ENCODE measurements at places on chromosomes 6 and 20. TPM values are rescaled to one million over a fixed set of nuclear protein-coding genes. Genes with fewer than 3 reads are reported as not detected.

GRCh38 chr6:31775633-31776484 lies 1.3 kb downstream of the VWA7 start:
- no peak overlapping the region for H3K4me3 ChIP-seq
- peaks cover 13% of the 10 kb centered on the region for H3K4me1 ChIP-seq
- no peak for DNase-seq
- H3K36me3 ChIP-seq: no peaks in the 10 kb centered on the region
- no peak overlapping the region for H3K27ac ChIP-seq
- no peaks in the 10 kb centered on the region for H3K27me3 ChIP-seq

DNA sequence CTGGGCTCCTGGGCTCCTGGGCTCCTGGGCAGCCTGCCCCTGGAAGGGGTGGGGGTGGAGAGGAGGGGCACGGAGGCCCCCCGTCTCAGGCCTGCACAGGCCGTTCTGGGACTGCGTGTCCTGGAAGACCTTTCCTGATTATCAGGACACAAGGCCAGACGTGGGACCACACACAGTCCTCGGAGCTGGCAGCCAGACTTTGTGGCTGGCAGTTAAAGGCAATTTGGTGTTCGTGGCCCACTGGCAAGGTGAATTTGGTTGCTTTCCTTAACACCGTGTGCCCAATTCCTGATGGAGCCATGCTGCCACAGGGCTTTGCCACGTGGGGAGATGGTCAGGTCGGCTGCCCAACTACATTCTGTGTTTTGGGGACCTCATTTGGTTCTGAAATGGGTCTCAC lies 113.5 kb downstream of the SMOC2 start:
- H3K4me3 ChIP-seq: no peak overlapping the region
- H3K4me1 ChIP-seq: no peaks in the 10 kb centered on the region
- H3K27ac ChIP-seq: no peak overlapping the region
- DNase-seq: no peak
- H3K36me3 ChIP-seq: no peaks in the 10 kb centered on the region

DNA sequence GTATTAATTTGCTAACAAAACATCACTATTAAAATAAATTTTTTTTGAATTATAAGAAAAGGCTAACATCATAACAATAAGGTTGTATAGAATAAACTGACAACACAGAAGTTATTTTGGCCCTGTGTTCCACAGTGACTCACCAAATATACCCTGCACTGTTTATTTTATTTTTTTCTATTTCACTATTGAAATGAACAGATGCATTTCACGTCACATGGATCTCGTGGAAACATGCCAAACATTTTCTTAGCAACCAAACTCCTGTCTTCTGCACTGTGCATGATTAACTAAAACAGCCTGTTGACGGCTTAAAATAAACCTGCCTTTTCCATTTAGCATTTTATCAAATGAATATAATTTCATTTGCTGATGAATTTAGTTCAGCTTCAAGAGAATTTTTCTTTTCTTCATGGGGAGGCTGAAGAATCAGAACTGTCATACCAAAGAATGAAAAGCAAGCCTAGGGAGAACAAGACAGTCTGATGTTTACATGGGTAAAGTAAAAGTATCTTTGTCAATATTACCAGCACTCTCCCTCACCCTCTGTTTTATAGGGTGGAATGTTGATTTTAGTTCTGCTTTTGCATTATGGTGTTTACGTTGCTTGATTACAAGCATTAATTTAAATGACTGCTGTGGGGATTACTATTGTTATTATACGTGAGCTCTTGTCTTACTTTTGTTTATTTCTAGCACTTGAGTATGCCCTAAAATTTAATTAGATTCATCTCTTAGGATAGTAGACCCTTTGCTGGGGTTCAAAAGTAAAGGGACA lies 115.3 kb downstream of the LCA5 start:
- H3K36me3 ChIP-seq: no peaks in the 10 kb centered on the region
- H3K4me1 ChIP-seq: peaks cover 23% of the 10 kb centered on the region
- no peak overlapping the region for H3K4me3 ChIP-seq
- DNase-seq: peak; percentile 76
- no peaks in the 10 kb centered on the region for H3K27me3 ChIP-seq

DNA sequence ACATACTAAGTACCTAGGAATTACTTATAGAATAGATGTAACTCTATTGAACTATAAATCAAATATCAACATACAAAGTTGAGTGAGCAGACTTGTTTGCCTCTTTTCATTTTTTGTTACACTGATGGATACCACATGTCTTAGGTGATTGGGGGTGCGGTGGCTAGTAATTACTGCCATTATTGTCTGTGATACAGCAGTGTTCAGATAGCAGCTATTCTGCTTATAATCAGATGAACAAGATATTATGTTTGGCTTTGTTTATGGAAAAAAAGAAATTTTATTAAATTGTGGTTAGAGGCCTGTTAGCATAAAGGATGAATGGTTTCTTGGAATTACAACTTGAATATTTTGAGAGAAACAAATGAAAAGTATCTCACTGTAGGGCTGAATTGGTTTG lies 55.9 kb downstream of the KCNQ5 start:
- H3K4me1 ChIP-seq: peaks cover 14% of the 10 kb centered on the region
- H3K36me3 ChIP-seq: no peaks in the 10 kb centered on the region
- no peak overlapping the region for H3K4me3 ChIP-seq
- no peak for DNase-seq
- H3K27me3 ChIP-seq: no peaks in the 10 kb centered on the region
- H3K27ac ChIP-seq: no peak overlapping the region

DNA sequence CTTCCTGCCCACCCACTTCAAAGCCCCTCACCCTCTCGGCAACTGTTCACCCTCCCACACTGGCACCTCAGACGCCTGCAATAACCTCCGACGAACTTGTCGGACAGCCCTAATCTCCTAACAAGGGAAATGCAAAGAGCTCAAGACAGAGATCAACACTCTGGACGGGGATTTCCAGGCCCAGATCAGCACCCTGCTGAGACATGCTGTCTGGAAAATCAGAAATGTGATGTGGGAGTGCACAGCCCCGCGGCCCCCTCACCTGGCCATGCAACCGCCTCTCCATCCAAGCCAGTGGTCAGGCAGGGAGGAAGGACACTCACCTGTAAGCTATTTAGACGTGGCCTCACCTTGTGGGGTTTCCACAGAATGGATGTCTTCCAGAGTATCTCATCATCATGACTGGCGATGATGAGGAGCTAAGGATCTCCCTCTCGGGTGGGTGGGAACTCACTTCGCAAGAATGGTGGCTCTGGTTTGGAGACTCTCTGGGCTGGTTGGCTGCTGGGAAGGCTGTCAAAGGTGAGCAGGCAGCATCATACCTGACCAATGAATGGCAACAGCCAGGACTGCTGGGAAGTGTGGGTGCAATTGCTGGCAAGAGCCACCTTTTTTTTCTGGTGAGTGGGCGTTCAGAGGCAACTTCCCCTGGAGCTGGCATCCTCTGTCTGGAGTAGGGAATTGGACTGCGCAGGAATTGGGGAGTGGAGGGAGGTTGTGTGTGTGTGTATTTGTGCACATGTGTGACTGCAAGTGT lies 28.1 kb upstream of the ADTRP start:
- H3K27ac ChIP-seq: no peak overlapping the region
- H3K36me3 ChIP-seq: no peaks in the 10 kb centered on the region
- H3K4me3 ChIP-seq: no peak overlapping the region
- DNase-seq: no peak
- peaks cover 29% of the 10 kb centered on the region for H3K4me1 ChIP-seq

- no peaks in the 10 kb centered on the region for H3K27me3 ChIP-seq
- no peaks in the 10 kb centered on the region for H3K36me3 ChIP-seq
- H3K4me3 ChIP-seq: no peak overlapping the region
- no peaks in the 10 kb centered on the region for H3K4me1 ChIP-seq
Observed at GRCh38 chr20:61416546-61416945, 164.5 kb downstream of the CDH4 start.

- no peaks in the 10 kb centered on the region for H3K36me3 ChIP-seq
- peaks cover 6% of the 10 kb centered on the region for H3K4me1 ChIP-seq
- no peaks in the 10 kb centered on the region for H3K27me3 ChIP-seq
- no peak overlapping the region for H3K4me3 ChIP-seq
- no peak overlapping the region for H3K27ac ChIP-seq
- no peak for DNase-seq
Observed at GRCh38 chr20:2865630-2866029, 7.7 kb upstream of the PTPRA start.

GMPR gene
- total RNA-seq: 2.2 TPM

CLPSL2 gene
- not detected for total RNA-seq

APCDD1L gene
- 19.5 TPM for total RNA-seq

SYNDIG1 gene
- 2.6 TPM for total RNA-seq

SSTR4 gene
- total RNA-seq: not detected
